ENCODE measurements at places on chromosomes 7 and 10.

GRCh38 chr7:29599026-29599425, 35.4 kb downstream of the PRR15 start:
- no peak for DNase-seq

DNA sequence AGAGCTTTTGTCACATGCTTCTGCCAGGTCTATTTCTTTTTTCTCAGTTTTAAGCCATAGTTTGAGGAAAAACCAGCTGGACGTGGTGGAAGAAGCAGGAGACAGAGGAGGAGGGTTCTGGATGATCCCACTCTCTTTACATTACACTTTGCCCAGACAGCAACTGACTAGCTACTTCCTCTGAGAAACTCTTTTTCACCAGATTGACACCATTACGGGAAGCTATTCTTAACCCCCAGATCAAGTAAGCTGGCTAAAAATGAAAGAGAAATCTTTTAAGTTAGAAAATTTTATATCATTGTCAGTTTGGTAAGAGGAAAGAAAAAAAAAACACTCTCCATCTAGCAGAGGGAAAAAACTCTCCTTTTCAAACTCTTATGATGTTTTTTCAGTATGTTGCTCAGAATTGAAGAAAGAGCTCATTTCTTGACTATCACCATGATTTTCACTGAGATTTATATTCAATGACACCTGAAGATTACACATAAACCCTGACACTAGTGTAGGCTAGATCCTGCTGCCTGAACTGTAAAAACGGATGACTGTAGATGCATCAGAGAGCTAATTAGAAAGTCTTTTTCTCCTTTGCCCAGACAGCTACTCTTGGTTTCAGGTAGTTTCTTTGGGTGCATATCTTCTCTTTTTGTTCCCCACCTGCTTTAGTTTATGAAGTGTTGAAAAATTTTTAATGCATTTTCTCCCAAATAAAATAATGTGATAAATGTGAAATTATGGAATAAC, 203.1 kb downstream of the TFEC start:
- DNase-seq: no peak

- no peak for DNase-seq
Measured at GRCh38 chr7:79822620-79823240, 311.9 kb upstream of the GNAI1 start.

DNA sequence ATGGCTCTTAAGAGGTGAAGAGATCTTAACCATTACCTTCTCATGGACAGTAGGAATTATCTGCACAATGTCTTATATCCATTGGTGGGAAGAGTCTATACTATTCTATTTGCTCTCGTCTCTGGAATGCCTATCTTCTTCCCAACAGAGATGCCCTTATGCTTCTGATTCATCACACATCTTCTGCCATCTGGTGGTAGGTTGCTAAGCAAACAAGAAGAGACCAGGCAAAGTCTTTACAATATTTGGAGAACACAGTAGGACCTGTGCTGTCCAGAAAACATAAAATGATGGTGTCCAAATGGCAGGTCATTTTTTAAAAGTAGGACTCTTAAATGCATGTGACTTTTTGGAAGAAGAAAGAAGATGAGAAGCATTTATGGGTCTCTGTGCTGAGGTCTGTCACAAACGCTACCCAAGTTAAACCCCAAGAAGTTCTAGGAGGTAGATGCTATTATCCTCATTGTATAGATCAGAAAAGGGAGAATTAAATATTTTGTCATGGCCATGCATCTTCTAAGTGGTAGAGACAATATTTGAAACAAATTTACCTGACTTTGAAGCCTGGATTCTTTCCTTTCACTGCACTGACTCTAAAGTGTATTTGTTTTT, 67.8 kb upstream of the NXPH1 start:
- no peak for DNase-seq

DNA sequence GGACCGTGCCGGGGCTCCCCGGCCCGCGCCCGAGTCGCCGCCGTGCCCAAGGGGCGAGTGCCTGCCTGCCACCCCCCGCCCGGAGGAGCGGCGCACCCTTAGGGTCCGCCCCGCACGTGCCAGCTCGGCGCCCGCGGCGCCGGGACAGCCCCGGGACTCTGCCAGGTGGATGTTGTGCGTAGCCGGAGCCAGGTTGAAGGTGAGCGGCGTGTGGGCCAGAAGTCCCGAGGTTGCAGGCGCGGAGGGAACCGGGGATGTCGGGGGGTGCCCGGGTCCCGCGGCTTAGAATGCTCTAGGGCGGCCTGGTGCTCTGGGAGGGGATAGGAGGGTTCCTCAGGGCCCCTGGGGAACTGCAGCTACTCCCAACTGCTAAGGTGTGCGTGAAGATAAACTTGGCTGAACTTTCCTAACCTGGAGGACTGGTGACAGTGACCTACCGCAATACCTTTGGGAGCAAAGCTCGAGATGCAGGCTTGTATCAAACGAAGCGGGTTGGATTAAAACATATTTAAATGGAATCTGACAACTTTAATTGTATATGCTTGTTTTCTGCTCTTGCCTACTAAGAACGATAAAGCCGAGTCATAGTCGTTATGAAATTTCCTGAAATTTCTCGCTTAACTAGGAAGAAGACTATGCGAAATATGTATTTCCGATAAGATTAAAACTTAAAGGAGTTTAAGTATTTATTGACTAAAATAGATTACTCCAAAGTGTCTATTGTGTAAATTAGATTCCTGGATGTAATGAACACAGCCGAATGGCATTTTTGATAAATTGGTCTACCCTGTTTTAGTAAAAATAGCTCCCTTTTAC, at the start of gene CUX1:
TSS of gene CUX1 (plus strand) at position 156 of the 816 bp plus-strand sequence. CDS start at position 170, 14 bp downstream.
- DNase-seq: no peak

GRCh38 chr7:47215049-47215448, 366.9 kb downstream of the TNS3 start:
- no peak for DNase-seq

DNA sequence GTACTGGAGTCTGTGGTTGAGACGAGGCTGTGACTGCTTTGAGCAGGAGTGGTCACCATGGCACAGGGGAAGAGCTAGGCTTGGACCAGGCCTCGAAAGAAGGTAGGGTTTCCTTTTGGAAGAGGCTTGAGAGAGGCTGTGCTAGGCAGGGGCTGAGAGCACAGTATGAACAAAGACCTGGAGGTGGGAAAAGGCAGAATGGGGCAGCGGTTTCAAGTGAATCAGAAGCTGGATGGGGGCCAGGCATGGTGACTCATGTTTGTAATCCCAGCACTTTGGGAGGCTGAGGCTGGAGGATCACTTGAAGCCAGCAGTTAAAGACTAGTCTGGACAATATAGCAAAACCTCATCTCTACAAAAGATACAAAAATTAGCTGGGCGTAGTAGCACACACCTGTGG, 65.9 kb downstream of the CLIP2 start:
- DNase-seq: peak; percentile 80

DNA sequence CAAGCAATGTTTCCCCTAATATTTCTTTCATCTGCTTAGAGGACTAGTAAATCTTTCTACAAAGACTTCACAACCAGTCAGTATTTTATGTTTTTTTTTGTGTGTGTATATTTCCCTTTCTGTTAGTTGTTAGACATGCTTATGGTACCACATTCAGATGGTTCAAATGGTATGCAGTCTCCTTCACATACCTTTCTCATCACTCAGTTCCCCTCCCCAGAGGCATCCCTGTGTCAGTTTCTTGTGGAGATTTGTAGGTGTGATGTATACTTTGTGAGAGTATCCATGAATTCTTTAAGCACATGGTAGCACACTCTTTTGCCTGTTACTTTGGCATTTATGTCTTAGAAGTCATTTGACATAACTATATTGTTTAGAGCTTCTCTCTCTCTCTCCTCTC, 4.4 kb downstream of the ZNF485 start:
- peak; percentile 55 for DNase-seq

GRCh38 chr10:28738200-28738599, 60.9 kb downstream of the BAMBI start:
- no peak for DNase-seq

GRCh38 chr10:118800920-118801319, 46.1 kb upstream of the CACUL1 start:
- DNase-seq: no peak

GRCh38 chr10:27038168-27038567, 62.1 kb downstream of the ANKRD26 start:
- no peak for DNase-seq

DNA sequence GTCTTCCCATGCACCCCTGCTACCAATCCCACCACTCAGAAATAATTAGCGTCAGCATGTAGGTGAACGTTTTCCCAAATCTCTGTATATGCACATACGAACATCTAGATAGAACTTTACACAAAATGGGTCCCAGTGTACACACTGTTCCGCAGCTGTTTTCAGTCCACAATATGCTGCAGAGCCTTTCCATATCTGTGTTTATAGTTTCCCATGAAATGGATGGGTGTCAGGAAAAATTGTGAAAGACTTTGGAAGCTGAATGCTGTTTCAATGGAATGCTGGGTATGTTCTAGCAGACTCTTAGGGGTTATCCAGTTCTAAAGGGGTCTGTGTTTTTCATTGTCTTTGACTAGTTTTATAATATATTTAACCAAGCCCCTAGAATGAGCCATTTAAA, 13.8 kb downstream of the GRK5 start:
- DNase-seq: peak; percentile 66

DNA sequence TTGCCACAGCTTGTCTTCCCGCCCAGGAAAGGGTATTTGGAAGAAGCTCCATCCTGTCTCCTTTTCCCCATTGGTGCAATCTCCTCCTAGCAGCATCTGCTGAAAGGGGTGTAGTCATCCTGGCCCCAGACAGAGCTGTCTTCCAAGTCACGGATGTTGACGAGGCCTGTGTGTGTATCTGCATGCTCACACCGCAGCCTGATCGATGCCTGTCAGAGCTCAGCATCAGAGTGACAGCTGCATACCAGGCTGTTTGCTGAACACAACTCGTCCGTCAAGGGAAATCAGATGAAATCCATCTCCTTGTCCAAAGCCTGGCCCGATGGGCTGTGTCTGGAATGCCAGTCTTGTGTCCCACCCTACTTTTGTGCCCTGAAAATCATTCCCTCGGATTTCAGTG, 21.2 kb upstream of the LRRC4 start:
- no peak for DNase-seq

DNA sequence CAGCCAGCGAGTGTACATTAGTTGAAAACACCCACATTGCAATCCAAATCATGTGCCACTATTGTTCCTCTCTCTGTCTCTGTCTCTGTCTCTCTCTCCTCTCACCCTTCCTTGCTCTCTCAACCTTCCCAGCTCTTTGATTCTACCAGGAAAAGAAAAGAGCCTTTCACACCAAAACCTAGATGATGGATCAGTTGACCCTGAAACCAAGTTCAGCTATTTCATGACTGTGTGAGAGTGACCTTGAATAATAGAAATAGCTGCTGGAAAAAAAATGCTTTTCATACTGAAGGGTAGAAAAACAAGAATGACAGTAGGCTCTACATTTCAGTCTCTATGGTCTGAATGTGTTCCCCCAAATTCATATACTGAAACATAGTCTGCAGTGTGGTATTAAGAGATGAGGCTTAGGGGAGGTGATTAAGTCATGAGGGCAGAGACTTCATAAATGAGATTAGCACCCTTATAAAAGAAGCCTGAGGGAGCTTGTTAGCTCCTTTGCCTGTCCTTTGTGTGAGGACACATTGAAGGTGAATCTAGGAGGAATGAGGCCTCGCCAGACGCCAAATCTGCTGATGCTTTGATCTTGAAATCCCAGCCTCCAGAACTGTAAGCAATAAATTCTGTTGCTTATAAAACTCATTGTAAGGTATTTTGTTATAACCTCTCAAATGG, 65.2 kb downstream of the LYZL1 start:
- DNase-seq: no peak

DNA sequence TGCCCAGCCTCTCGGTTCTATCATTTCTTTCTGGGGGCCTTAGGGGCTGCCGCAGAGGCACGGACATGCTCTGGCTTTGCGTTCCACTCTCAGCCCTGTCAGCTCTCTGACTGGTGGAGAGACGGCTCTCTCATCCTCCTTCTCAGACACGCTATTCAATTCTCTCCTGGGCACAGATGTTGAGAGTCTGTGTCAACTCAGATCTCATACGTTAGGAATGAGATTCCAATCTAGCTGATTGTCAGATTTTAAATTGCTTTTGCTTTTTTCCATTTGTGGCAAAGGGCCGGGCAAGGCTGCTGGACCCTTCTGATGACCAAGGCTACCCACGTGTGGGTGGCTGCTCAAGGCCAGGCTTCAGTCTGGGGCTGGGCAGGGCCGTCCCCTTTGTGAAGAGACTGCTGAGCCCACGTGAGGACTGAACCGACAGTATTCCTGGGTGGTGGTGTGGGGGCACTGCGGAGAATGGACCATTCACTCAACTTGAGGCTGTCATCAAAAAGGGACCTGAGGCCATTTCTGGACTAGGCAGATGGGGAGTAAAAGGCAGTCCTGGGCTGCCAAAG, 71.5 kb downstream of the CLEC2L start:
- DNase-seq: no peak

GRCh38 chr7:522071-522950, 2.7 kb upstream of the PDGFA start:
- no peak for DNase-seq

GRCh38 chr7:101511965-101512364, 117.1 kb downstream of the MYL10 start:
- DNase-seq: no peak

DNA sequence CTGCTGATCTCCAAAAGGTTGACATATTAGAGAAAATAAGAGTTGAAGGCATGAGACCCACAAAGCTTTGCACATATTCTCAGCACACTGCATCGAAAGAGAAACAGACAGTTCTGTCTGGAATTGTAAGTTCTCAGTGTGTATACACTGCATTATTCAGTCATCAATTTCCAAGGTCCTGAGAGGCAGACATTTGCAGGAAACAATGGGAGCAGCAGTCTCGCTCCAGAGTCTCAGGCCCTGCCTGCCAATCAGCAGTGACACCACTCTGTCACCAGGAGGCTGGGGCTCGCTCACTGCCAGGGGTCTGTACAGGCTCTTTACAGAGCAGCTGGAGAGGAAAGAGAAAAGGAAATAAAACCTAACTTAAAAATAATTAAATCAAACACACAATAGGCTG, 36.3 kb downstream of the JAZF1 start:
- no peak for DNase-seq

DNA sequence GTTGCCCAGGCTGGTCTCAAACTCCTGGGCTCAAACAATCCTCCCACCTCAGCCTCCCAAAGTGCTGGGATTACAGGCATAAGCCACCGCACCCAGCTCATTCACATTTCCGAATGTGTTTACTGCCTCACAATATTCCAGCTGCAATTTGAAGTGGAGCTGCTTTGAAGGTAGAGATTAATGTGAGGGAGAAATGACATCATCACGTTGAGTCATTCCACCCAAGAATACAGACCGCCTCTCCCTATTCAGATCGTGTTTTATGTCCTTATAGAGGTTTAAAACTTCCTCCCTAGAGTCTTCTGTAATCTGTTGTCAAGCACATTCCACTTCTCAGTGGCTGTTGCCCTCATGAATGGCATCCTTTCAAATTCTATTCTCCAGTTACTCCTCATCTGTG, 100.4 kb upstream of the PDGFA start:
- peak; percentile 21 for DNase-seq

DNA sequence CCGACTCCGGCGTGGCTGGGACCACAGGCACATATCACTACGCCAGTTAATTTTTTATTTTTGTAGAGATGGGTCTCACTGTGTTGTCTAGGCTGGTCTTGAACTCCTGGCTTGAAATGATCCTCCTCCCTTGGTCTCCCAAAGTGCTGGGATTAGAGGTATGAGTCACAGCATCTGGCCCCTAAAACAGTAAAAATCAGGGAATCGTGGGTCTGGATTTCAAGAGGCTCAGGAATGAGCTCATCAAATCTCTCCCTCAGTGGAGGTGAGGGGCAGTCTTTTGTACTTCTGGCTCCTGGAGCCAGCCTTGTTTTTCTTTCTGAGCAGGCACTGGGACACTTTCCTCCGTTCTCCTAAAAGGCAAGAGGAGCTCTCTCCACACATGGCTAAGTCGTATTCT, 32.1 kb upstream of the RHEB start:
- DNase-seq: peak; percentile 22
